ENCODE measurements at places on chromosomes 1 and 21.

GRCh38 chr1:97989094-97989680 lies 68.4 kb upstream of the DPYD start:
- no peak for DNase-seq

- no peak for DNase-seq
Measured at GRCh38 chr1:29593601-29594382, 357.5 kb downstream of the PTPRU start.

- peak; percentile 29 for DNase-seq
Measured at GRCh38 chr1:202589190-202589930, 120.9 kb downstream of the SYT2 start.

- DNase-seq, result no peak
Measured at GRCh38 chr1:245197121-245197520, 42.3 kb downstream of the KIF26B start.

DNA sequence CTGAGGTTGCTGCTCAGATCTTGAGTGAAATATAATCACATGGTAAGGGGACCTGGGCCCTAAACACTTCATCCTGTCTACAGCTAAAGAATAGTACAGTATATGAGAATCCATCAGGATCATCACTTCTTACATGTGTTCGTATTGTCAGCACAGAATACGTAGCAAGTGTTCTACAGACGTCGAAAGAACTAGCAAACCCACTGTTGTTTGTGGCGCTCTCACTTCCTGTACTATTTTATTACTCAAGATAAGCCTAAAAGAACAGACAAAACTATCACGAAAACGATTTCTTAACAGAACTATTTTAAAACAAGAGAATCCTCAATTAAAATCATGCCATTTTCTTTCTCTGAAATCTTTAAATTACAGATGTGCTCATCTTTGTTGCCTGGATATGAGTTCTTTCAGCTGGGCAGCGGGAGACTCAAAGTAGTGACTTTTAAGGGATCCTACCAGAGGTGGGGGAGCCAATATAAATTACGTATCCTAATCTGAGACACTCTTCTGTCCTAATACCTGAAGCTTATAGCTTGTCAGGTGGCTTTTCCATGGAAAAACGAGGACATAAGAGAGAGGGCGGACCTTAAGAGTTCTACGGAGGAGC lies 724 bp downstream of the ST7L start:
- no peak for DNase-seq

DNA sequence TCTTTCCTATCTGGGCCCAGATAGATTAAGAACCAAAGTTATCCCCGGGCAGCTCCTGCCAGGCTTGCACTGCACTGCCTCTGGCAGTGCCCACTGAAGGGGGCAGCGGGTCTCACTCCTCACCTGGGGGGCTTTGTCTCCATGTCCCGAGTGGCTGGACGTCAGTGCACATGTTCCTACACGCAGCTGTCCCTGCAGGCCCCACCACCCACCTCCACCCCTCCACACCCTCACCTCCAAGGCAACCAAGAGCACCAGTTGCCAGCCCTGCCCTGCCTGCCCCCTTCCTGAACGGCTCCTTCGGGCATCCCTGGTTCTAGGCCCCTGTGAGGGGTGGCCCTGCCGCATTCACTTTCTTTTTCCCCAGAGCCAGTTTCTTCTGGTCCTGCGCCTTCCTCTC lies 147.2 kb downstream of the PEX14 start:
- no peak for DNase-seq

DNA sequence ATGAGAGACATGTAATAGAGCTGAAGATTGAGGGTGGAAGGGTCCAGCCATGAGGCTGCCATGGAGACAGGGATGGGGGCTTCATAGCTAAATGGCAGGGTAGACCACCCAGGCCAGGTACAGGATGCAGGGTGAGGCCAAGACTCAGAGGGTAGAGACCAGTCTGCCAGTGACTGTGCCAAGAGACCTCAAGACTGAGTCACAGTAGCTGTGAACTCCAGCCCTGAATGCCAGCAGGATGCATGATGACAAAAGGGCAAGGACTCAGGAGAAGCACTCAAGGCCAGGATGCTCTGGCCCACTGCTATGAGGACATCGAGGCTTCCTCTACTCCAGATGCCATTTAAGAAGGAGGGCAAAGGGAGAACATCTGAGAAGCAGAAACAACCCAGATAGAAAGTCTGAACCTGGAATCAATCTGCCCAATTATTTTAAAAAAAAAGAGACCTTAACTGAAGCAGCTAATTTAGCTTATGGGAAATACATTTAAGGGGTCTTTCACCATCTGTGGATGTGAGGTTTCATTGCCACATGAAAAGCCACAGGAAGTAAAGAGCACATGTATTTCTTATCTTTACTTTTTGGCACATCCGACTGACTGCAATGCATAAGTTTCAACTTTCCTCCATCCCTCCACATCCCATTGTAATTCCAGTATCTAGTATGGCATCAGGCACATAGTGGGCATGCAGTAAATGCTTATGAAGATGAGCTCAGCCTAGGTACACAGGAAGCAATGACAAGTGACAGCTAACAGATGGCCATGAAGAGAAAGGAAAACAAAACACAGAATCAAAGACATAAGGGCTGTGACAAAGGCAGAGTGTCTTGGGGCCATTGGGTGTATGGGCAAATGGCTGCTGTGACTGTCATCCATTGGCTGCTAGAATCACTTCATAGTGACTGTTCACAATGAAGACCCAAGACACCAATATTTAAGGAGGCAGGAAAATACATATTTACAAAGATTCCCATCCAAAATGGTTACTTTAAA lies 40.2 kb downstream of the SUSD4 start:
- no peak for DNase-seq

DNA sequence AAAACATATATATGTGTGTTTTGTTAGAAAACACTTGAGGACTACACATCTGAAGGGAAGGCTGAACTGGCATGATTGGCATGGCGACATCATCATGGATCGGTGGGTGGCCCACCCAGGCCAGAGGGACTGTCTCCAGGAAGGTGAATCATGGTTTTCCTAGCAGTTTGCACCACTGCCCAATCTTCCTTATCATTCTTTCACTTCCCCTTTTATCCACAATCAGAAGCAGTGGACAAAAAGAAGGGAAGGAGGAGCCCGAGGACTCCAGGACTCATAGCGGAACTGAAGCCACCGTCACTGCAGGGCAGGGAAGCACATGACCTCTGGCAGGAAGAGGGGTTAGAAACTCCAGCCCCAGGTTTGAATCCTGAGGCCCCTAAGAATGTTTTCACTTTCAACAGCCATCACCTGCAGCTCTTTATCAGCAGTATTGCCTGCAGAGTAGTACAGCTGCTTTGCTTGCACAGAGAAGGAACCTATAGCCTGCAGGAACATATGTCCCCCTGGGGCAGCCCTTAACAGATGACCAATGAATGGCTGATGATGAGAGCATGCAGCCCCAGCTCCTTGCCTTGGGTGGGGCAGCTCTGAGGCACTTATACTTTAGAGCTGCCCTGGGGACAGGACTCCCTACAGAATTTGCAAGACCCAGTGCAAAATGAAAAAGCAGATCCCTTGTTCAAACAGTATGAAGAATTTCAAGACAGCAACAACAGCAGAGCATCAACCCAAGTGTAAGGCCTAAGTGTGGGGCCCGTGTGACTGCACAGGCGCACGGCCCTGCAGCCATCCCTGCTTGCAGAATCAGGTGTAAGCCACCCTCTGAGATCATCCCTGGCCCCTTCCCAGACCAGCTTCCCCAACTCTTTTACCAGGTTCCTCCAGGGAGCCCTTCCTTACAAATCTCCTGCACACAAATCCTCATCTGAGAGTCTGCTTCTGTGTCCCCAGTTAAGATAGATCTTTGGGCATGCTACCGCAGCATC lies 241.8 kb upstream of the IRF2BP2 start:
- no peak for DNase-seq

GRCh38 chr1:185804206-185804605 lies 70.0 kb downstream of the HMCN1 start:
- DNase-seq, result no peak

- no peak for DNase-seq
Measured at GRCh38 chr1:6035719-6036118, 10.0 kb upstream of the KCNAB2 start.

DNA sequence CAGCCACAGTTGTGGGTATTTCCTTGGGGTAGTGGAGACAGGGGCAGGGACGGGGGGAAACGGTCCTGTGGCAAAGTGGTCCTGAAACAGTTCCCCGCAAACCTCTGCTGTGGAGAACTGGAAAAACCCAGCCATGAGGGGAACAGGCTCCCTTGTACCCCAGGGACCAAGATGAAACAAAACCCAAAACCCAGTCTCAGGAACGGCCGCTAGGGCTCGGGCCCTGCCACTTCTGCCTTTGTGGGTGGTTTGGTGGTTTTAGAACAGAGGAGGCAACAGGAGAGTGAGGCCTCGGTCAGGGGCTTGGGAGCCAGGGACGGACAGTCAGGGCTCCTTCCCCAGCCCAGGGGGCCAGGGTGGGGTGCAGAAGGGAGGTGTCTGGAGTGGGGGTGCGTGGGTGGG lies 24.8 kb upstream of the EDN2 start:
- DNase-seq, result no peak

- no peak for DNase-seq
Measured at GRCh38 chr1:64042331-64043100, 160.9 kb upstream of the UBE2U start.

DNA sequence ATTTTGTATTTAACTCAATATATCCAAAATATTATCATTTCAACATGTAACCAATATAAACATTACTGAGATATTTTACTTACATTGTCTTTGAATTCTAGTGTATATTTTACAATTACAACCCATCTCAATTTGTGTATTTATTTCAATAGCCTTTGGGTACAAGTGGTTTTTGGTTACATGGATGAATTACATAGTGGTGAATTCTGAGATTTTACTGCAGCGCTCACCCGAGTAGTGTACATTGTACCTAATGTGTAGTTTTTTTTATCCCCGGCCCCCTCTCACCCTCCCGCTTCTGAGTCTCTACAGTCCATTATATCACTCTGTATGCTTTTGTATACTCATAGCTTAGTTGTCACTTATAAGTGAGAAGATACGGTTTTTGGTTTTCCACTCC lies 117.0 kb upstream of the GALNT2 start:
- DNase-seq, result no peak

DNA sequence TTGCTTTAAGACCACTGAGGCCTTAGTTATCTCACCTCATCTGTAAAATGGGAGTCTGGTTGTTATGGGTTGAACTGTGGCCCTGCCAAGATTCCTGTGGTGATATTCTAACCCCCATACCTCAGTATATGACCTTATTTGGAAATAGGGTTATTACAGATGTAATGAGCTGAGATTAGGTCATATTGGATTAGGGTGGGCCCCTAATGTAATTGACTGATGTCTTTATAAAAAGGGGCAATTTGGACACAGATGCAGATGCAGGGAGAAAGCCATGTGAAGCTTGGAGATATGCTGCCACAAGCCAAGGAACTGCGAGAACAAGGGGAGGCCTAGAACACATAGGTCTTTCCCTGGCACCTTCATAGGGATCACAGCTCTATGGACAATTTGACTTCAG lies 3.9 kb downstream of the C1orf87 start:
- no peak for DNase-seq

GRCh38 chr1:222306011-222306410 lies 241.9 kb downstream of the HHIPL2 start:
- no peak for DNase-seq

GRCh38 chr21:38917043-38917774 lies 111.5 kb downstream of the ETS2 start:
- peak; percentile 66 for DNase-seq

Data from DMS79 (cell line).